Bronchial epithelial cell (primary cell): ENCODE measurements at places on chromosomes 16 and 17.
A peak's percentile ranks its signal among the peaks of the same experiment; 100 is the strongest.

- no peak for DNase-seq
These were observed 2.1 kb downstream of the PPP1R1B start for GRCh38 chr17:39628655-39629493.

DNA sequence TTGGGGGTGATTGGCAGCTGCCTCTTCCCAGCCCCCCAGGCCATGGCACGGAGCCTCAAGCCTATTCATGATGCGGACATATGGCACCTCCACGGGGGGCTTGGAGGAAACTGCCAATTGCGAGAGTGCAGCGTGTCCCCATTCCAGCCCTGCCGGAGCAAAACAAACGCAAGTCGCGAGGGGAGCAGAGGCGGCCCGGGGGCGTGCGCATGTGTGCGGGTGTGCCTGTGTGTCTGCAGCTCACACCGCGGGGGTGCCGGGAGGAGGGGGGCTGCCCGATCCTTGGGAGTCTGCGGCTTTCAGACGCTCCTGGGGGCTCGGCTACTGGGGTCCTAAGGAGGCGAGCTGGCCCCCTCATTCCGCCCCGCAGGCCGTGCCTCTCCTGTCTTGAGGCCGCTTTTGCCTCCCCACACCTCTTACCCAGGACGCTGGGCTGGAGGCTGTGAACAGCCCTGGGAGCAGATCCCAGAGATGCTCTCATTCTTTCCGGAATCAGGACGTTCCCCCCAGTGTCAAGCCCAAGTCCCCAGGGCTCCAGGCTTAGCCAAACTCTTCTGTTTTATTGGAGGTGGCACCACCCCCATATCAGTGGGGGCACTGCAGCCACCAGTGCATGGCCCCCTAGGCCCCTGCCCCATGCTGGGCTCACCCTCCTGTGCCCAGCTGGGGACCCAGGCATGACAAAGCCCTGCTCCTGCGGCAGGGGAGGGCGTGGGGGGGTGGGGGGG, 29.1 kb downstream of the ENDOV start:
- DNase-seq, result no peak

DNA sequence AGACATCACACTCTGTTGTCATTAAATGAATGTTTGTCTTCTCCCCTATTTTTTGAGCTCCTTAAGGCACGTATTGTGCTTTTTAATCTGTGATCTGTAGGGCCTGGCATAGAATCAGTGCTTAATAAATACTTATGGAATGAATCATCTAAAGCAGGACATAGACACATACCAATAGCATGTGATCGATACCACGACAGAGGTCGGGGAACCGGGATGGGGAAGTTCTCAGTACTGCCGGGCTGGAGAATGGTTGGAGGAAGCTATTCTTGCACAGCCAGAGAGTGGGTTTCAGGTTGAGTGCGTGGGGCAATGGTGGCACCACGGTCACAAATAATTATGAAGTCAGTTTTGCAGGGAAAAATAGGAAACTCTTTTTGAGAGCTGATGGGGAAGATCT, 26.8 kb downstream of the NLRP1 start:
- DNase-seq, result peak; percentile 63

GRCh38 chr17:79082311-79083190, 7.9 kb downstream of the ENGASE start:
- peak; percentile 7 for DNase-seq

DNA sequence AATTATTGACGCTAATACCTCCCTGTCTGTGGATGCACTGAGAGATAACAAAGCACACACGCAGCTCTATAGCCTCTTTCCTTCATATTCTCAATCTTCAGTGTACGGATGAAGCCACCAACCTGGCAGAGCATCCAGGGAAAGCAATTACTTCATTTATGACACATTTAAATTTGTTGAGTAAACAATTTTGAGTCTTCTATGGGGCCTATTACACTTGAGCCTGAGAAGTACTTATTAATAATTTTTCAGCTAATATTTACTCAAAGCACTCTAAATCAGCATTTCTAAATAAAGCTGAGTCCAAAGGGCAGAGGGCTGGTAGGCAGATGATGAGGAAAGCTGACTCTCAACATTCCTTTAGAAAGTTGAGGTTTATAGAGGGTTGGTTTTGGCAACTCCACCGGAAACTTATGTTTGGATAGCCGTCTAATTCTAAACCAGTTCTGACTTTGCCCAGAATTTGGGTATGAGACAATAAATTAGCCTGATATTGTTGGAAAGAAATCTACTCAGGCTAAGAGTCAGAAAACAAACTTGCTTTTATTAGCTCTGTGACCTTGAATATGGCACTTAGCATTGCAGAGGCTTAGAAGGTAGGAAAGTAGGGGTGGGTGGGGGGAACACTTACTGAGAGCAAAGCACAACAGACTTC, 643.5 kb downstream of the CDH11 start:
- peak; percentile 59 for DNase-seq

- DNase-seq, result peak; percentile 98
These were observed 42.4 kb upstream of the NF1 start for GRCh38 chr17:31052187-31052889.

GRCh38 chr17:45311401-45311759, 5.4 kb downstream of the MAP3K14 start:
- no peak for DNase-seq

GRCh38 chr17:28891201-28891600, 6.3 kb downstream of the FLOT2 start:
- DNase-seq, result no peak

DNA sequence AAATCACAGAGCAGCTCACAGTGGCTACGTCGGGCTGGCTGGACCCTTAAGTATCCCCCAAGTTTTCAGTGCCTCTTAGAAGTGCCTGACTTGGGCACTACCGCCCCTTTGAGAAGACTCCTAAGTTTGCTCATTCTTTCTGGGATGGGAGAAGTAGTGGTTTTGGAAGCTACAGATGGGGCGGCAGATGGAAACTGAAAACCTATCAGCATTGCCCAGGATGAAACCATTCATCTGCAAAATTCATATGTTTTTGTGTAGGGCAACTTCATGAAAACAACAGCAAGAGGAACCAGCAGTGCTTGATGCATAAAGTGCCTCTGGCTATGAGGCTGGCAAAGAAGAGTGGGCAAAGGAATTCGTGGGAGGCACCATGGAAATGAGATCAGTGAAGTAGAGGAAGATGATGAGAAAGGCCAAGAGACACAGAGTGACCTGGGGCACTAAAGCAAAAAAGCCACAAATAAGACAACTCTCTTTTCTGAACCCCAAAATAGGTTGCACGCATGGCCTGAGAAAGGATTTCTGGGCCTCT, 277.1 kb downstream of the XYLT1 start:
- DNase-seq, result no peak

- DNase-seq, result no peak
These were observed 7.8 kb upstream of the PRSS21 start for GRCh38 chr16:2809149-2809760.

DNA sequence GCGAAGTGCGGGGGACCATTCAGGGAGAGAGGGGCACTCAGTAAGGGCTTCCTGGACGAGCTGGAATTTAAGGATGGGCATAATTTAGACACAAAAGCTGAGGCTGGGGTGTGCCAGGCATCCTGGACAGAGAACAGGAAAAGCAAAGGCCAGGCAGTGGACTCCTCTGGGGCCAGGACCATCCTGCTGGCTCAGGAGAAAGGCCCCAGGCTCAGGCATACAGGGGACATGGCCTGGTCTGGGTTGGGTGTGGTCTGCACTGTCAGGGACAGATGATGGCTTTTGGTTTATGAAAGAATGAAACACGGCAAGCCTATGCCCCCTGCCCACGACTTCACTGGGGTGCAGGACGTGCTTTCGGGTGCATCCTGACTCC, 48.9 kb upstream of the DOC2B start:
- DNase-seq, result no peak

GRCh38 chr16:74695450-74696422, 4.9 kb downstream of the MLKL start:
- peak; percentile 93 for DNase-seq

GRCh38 chr16:1545044-1546040, 11.9 kb downstream of the TMEM204 start:
- DNase-seq, result no peak

DNA sequence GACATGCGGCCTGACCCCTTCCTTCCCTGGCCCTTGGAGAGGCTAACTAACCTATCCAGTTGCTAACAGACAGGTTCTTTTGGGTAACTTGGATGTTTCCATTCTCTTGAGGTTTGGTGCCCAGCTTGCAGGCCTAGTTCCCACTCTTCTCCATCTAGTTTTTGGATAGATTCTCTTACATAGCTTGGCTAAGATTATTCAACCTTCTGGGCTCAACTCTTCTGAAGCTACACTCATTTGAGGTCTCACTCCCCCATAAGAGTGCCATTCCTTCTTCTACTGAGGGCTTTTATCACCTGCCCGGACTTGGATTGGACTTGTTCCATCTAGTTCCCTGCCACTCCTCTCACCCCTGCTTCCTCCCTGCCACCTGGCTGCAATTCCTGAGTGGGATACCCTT, 44.1 kb upstream of the MARCHF10 start:
- DNase-seq, result peak; percentile 46

- no peak for DNase-seq
These were observed 397.7 kb upstream of the PMFBP1 start for GRCh38 chr16:72569677-72570076.

DNA sequence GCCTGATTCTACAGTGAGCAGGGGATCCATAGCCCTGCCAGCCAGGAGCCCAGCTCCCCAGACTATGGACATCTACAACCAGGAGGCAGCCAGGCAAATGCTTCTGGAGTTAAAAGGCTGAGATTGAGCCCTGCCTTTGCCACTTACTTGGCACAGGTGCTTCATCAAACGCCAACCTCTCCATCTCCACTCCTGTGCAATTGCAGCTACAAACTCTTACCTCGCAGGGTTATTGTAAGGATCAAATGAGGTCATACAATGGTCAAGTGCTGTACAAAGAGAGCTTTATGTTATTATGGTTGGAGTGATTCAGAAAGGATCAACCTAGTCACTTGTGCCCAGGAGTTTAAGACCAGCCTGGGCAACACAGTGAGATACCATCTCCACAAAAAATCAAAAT, 9.8 kb upstream of the MYO18A start:
- DNase-seq, result no peak

DNA sequence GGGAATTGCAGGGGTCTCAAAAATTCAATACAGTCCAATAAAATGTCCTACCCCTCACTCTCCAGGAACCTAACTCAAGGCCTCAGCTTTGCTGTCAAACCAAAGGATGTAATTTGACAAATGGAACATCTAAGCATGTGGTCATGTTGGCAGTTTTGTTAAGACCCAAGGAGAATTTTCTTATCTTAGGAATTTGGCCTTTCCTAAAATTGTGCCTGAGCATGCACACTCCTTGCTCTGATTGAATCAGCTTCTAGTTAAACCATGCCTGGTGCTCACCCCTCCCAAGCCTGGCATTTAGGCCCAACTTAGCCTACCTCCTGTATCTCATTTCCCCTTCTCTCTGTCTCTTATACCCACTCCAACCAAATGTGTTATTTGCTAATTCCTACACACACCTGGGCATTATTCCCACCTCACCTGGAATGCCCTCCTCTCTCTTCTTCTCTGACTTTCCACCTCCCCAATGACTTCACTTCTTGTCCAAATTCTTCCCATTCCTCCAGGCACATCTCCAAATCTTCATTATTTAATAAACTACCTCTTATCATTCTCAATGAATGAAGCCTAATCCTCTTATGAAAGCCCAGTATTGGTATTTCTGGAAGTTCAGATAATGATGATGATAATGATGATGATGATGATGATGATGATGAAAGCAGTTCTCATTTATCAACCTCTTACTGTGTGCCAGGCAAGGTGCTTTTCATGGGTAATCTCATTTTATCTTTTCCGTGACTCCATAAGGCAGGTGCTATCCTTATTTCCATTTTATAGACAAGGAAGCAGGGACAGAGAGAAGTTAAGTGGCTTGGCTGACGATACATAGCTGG, 178.0 kb upstream of the IRX6 start:
- no peak for DNase-seq

DNA sequence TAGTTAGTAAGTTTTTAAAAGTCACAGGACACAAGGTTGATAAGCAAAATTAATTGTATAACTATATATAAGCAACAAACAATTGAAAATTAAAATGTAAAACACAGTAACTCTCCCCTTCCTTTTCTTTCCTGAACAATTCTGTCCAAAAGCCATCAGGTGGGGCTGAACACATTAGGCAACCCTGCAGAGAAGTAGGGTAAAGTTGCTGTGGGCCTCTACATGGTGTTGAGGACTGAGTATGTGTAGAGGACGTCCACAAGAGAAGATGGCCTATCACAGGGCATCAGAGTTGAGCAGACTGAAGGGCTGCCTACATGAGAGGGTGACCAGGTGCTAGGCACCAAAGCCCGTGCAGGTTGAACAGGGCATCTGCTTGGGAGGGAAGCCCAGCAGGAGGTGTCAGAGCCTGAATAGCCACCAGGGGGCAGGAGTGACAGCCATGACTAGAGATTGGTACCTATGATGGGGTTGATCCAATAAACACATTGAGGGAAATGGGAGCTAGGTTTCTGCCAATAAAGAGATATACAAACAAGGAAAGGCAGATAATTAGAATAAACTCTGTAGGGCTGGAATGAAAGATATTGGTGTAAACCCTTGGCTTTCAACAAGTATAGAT, 415.1 kb downstream of the NPIPA8 start:
- DNase-seq, result peak; percentile 10

DNA sequence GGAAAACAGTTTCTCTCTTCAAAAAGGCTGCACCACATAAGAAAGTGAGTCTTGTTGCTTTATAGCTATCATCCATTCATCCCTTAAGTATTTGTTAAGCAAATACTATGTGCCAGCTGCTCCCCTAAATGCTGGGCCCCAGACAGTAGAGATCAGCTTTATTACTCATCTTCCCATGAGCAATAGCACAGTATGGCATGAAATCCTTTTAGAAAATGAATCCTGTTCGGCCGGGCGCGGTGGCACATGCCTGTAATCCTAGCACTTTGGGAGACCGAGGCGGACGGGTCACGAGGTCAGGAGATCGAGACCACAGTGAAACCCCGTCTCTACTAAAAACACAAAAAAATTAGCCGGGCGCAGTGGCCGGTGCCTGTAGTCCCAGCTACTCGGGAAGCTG, 99.5 kb downstream of the MYO1D start:
- peak; percentile 83 for DNase-seq

DNA sequence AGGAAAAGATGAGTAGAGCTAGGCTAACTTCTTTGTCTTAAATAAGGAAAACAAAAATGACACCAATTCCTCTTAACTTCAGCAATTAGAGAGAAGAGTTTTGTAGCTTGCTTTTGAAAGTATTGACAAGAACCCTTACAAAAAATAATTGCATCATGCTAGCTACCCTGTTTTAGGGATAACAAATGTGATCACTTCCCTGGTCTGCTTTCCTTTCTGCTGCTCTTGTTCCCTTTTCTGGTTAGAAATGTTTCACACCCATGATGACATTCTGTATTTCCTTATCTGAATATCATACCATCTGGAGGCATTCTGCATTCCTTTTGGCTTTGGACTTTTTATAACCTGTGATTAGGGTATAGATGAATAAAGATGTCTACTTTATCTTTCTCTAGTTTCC, 9.9 kb upstream of the SMIM36 start:
- no peak for DNase-seq

GRCh38 chr17:4469552-4469951, 29.1 kb upstream of the SPNS2 start:
- DNase-seq, result no peak

- peak; percentile 25 for DNase-seq
These were observed 52.4 kb upstream of the CDH3 start for GRCh38 chr16:68592466-68593337.
